ENCODE measurements at places on chromosomes 13 and 19.

GRCh38 chr13:63909726-63910375 lies 2494.2 kb upstream of the PCDH20 start:
- no peak for DNase-seq

DNA sequence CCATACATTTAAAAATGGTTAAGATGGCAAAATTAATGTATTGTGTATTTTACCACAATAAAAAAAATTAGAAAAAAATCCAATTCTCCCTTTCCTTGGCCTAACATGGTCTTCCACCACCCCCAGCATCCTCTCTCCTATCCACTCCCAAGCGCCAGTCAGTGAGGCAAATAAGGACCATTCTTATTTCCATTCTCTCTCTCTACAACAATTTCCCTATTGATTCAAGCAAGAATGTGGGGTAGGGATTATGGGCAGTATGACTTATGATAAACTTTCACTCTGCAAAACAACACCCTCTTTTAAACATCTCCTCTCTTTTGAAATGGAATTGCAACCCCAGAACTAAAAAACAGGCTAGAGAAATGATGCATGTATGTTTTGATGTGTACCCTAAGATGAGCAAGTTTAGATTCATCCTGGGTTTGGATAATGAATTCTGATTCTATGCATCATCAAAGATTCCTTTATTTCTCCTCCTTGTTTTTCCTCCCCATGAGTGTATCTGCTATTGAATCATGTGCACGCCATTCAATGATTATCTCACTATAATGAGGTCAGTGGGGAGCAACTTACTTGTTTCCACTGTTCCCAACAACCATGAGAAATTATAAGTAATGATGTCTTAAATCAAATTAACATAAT lies 3.5 kb downstream of the STARD13 start:
- DNase-seq = no peak

DNA sequence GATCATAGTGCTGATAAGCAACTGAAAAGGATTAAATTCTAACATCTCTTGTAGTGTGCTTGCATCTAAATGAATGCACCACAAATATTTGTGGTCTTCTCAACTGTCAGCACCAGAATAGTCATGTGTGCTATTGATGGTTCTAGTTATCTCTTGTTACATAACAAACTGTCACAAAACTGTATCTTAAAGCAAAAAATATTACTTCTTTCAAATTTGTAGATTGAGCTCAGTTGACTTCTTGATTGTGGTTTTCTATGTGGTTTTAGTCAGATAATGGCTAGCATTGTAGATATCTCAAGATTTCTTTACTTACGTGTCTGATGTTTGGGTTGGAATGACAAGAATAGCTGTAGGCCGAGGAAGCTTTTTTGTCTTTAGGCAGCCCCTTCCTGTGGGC lies 431.3 kb downstream of the SLITRK6 start:
- DNase-seq = no peak

GRCh38 chr13:100828226-100828625 lies 153.6 kb upstream of the TMTC4 start:
- no peak for DNase-seq

DNA sequence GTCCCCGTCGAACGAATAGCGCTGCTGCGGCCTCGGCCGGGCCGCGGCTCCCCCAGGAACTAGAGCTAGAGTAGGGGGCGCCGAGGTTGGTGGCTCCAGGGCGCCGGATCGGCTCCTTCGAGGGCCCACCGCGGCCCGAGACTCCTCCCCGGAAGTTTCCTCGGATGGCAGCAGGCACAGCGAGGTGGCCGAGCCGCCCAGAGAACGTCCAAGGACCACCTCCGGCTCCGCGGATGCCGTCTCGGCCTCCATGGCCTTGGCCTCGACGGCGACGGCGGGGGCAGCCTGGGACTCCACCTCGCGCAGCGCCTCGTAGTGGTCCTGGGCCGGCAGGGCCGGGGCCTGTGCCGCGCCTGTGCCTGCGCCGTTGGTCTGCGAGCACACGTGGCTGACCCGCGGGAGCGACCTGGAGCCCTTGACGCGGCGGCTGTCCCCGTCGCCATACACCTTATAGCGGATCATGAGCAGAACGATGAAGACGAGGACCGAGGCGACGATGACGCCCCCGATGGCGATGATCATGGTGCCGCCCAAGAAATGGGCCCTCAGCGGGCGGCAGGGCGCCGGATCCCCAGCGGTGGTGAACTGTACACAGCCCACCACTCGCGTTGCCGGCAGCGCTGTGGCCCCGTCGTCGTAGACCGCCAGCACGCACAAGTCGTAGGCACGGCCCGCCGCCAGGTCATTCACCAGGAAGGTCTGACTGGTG lies 11.8 kb downstream of the IFNL1 start:
- DNase-seq = no peak

- DNase-seq = no peak
These were observed 101.7 kb downstream of the ZIC5 start for GRCh38 chr13:99869830-99870229.

DNA sequence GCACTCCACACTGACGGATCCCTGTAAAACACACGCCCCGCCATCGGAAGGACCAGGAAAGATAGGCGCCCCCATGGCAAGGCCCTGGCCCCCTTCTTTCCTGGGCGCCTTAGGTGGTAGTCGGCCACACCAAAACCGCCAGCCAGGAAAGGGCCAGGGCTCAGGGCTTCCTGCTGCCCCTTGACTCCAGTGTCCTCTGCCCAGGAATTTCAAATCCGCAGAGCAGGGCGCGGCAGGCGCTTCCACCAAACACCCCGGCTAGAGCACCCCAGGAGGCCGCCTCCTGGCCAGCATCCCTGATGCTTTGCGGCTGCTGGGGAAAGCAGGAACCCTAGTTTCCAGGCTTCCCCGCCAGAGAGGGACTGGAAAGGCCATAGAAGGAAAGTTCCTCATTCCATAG lies 57.5 kb downstream of the ZNF726 start:
- no peak for DNase-seq

DNA sequence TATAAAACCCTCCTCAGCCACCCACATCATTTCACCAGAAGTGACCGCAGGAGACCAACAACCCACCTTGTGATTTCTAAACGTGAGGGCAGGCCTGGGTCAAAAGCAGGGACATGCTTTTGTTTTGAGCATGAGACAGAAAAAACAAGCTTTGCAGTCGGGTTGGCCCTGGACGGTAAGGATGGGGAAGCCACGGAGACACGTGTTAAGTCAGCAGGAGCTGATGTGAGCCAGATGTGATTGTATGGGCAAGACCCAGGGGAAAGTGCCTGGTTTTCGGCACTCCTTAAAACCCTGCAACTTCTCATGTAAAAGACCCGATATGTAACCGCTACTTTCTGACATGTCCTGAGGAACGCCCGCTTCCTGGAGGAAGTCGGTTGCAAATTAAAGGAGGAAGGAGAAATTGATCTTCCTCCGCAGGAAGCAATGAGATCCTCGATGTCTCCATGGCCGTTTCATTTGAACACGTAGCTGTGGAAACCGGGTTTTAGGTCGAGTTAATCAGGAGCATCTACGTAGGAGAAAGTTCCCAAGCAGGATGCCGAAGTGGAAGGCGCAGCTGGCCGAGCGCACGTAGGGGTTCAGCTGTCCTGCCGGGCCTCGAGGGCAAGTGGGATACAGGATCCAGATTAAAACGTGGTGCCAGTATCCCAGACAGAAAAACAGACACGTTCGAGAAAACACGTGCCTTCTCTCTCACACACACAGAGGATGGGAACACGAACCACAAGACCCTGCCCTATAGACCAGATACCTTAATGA lies 40.5 kb upstream of the POMP start:
- peak; percentile 57 for DNase-seq

GRCh38 chr13:42750794-42751193 lies 30.6 kb upstream of the FAM216B start:
- no peak for DNase-seq

DNA sequence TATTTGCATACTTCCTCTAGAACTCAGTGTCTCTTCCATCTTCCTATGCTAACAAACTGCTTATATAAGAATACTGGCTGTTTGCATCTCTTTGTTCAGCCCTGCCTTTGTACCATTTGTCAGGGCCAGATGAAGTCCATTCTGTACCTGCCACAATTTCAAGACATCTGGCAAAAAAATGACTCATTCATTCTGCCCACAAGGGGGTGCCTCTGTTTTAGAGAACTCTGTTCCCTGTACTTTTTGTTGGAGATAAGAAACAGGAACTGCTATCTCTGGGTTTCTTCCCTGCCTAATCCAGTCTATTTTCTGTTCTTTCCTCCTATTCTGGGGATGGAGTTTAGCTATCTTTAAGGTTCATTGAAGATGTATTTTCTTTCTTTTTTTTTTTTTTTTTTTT lies 23.0 kb downstream of the ZNF568 start:
- DNase-seq = no peak

DNA sequence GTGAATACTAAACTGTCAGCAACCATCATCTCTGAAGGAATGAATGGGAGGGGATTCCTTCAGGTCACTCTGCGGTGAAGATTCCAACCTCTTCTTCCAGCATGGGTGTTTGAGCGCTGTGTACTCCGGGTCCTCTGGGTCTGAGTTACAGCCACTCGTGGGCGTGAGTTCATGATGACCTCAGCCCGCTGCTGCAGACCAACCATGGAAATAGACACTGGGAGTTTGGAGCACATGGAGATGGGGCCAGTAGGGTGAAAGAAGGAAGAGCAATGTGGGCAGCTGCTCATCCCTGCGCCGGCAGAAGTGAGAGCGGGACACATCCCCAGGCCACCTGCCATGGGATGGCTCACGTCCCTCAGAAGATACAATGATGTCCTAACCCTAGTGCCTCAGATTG lies 16.8 kb upstream of the RAB20 start:
- peak; percentile 45 for DNase-seq

GRCh38 chr13:114140131-114140905 lies 7.9 kb upstream of the RASA3 start:
- no peak for DNase-seq

- no peak for DNase-seq
These were observed 120.9 kb upstream of the KL start for GRCh38 chr13:32895296-32895695.

GRCh38 chr13:80121038-80121437 lies 219.9 kb downstream of the SPRY2 start:
- DNase-seq = no peak

DNA sequence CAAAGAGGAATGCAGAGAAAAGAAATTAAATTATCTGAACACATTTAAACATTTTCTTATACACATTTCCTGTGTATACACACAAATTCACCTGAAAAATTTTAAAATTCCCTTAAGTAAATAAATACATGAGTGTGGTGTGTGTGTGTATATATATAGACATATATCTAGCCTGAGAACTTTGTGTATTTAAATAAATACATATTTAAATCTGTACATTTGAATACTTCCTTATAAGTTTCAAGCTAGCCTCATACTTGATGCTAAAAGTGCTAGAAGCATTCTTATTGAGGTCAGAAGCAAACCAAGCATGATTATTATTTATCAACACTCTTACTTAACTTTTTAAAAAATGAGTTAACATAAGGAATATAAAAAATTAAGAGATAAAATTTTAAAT lies 260.7 kb downstream of the NHLRC3 start:
- DNase-seq = no peak

GRCh38 chr13:20206698-20207235 lies 14.0 kb upstream of the GJB2 start:
- no peak for DNase-seq

DNA sequence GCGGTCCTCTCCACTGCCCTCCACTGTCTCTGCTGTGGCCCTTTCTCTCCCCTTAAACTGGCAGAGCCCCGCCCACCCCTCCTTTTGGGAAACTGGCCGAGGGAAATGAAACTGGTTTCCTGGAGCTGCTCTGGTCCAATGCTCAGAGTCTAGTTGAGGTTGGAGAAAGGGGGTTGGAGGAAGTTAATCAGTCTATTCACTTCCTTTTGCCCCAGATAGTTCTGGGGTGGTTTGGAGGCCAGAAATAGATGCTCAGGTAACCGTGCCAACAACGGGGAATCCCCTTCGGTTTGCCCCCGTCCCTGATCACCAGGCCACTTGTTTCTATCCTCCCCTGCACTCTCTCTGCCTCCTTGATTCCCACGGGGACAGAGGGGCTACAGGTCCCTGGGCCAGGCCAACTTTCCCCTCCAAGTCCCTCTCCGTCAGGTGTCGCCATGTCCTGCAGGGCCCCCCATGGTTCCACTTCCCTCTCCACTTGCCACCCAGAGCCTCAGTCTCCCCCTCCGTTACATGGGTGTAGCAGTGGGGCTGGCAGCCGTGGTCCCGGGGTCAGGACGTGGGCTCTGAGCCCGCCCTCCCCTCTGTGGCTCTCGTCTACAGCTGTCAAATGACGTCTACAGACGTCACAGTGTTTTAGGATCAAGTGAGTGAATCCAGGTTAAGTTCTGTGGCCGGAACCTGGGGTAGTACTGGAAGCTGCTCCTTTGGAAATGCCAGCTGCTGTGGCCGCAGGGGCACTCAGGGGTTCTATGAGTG lies at the start of gene IL4I1:
Gene IL4I1, minus strand, starts transcription at position 25 of the 759 bp plus-strand sequence. CDS start 727 bp downstream, outside the sequence.
- DNase-seq = peak; percentile 95

GRCh38 chr19:27654266-27654990 lies 1558.5 kb downstream of the UQCRFS1 start:
- no peak for DNase-seq

- no peak for DNase-seq
These were observed 10.6 kb upstream of the OXGR1 start for GRCh38 chr13:97004886-97005285.

- DNase-seq = peak; percentile 37
These were observed 47.1 kb downstream of the INSR start for GRCh38 chr19:7247155-7247554.

- no peak for DNase-seq
These were observed 9.0 kb upstream of the STK24 start for GRCh38 chr13:98585946-98586345.

DNA sequence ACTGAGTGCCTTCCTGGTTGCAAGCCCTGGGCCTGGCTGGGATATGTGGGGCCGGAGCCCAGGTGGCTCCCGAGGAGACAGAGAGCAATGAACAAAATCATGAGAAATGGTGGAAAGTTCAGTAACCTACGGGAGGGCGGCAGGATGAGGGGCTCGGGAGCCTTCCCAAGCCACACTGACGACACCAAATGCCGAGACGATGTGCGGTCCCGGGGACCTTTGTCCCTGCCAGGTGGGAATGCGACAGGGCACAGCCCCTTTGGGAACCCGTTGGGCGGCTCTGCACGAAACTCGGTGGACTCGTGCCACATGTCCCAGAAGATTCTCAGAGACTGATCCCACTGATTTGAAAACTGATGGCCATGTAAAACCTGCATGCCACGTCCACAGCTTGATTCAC lies 11.7 kb upstream of the ZNF14 start:
- DNase-seq = no peak

GRCh38 chr19:46907880-46908279 lies 47.1 kb downstream of the ARHGAP35 start:
- no peak for DNase-seq

GRCh38 chr19:39916236-39916635 lies 18.2 kb downstream of the FCGBP start:
- DNase-seq = no peak

DNA sequence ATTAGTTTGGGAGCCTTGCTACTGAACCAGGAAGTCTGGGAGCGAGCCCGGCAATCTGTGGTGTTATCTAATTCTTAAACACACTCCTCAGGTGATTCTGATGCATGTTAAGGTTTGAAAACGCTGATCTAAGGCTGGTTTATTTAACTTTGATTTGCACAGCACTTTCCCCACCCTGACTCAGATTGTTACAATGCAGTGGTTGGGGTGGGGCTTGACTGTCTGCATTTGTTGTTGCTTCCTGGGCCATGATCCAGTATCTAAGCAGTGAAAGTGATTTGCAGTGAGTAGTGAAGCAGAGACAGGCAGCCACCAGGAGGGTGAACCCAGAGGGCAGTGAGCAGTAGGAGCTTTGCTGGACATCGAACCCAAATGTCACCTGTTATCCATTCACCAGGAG lies 81.6 kb upstream of the ARGLU1 start:
- no peak for DNase-seq
